ENCODE measurements at places on chromosomes 5 and 9. TPM values are rescaled to one million over a fixed set of nuclear protein-coding genes. Genes with fewer than 3 reads are reported as not detected.

Gene PCDHA9
- total RNA-seq = 2.0 TPM

Gene SPATA31D4
- not detected for total RNA-seq

GRCh38 chr5:124963236-124963919, 216.9 kb upstream of the ZNF608 start:
- no peak for DNase-seq
- no peaks in the 10 kb centered on the region for H3K36me3 ChIP-seq
- no peaks in the 10 kb centered on the region for H3K27me3 ChIP-seq
- H3K4me1 ChIP-seq = peaks cover 6% of the 10 kb centered on the region

GRCh38 chr9:136596217-136596616, 50.4 kb upstream of the NOTCH1 start:
- H3K27me3 ChIP-seq = peaks cover 8% of the 10 kb centered on the region
- no peak overlapping the region for H3K27ac ChIP-seq
- no peaks in the 10 kb centered on the region for H3K36me3 ChIP-seq
- no peaks in the 10 kb centered on the region for H3K4me1 ChIP-seq
- no peak for DNase-seq

DNA sequence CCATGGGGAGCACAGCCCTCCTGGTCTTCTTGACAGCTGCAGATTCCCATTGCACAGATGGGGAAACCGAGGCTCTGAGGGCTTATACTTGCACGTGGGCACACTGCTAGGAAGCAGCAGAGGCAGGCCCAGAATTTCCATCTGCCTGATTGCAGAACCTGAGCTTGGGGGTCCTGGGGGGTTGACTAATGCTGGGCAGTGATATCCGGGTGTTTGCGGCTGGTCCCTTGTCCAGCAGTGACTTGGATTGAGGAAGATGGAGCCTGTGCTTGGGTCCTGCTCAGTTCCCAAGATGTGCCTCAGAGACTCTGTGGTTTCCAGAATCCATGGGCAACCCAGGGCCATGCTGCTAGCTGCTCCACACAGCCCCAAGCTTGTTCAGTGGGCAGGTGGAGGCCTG, 91.2 kb downstream of the PHF2 start:
- H3K4me1 ChIP-seq = no peaks in the 10 kb centered on the region
- H3K4me3 ChIP-seq = no peak overlapping the region
- no peak overlapping the region for H3K27ac ChIP-seq
- peak; percentile 6 for DNase-seq
- peaks cover 6% of the 10 kb centered on the region for H3K36me3 ChIP-seq
- no peaks in the 10 kb centered on the region for H3K27me3 ChIP-seq

GRCh38 chr9:122389799-122390481, 19.1 kb downstream of the PTGS1 start:
- peak; percentile 46 for DNase-seq
- H3K4me1 ChIP-seq = peaks cover 8% of the 10 kb centered on the region
- H3K36me3 ChIP-seq = no peaks in the 10 kb centered on the region

- H3K27me3 ChIP-seq = no peaks in the 10 kb centered on the region
- peaks cover 13% of the 10 kb centered on the region for H3K4me1 ChIP-seq
- no peaks in the 10 kb centered on the region for H3K36me3 ChIP-seq
Measured at GRCh38 chr9:137070201-137070905, at the start of gene SAPCD2. Gene SAPCD2, minus strand, starts transcription at chr9:137070557. Its CDS starts 97 bp downstream, at chr9:137070460.

All from chondrocyte (in vitro differentiated cells).